Cardiac muscle cell (in vitro differentiated cells and primary cell): ENCODE measurements at places on chromosomes 16 and 17.

- DNase-seq, result no peak
- H3K36me3 ChIP-seq, result no peaks in the 10 kb centered on the region
- H3K27ac ChIP-seq, result no peak overlapping the region
- no peak overlapping the region for H3K4me3 ChIP-seq
Observed at GRCh38 chr17:68141050-68141449, 105.5 kb downstream of the KPNA2 start.

GRCh38 chr17:79892457-79893241 lies 53.4 kb upstream of the CBX4 start:
- H3K27ac ChIP-seq, result no peak overlapping the region
- no peaks in the 10 kb centered on the region for H3K36me3 ChIP-seq
- H3K4me1 ChIP-seq, result no peaks in the 10 kb centered on the region
- no peak overlapping the region for H3K4me3 ChIP-seq
- H3K27me3 ChIP-seq, result no peaks in the 10 kb centered on the region

GRCh38 chr16:89173174-89173921 lies 1.8 kb downstream of the CDH15 start:
- no peak for DNase-seq
- peaks cover 18% of the 10 kb centered on the region for H3K27me3 ChIP-seq
- H3K4me1 ChIP-seq, result peaks cover 10% of the 10 kb centered on the region
- no peak overlapping the region for H3K27ac ChIP-seq
- H3K4me3 ChIP-seq, result no peak overlapping the region

DNA sequence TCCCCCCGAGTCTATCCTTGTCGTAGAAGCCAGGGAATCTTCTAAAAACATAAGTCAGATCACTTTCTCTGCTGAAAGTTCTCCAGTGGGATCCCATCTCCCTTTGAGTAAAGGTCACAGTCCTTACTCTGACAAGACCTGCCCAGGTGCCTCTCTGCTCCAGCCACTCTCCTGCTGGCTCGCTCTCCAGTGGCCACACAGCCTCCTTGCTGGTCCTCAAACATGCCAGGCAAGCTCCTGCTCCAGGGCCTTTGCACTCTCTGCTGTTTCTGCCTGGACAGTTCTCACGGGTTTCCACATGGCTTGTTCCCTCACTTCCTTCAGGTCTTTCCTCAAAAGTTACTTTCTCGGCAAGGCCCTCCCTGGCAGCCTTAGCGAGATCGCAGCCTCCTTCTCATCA lies 3.4 kb downstream of the B9D1 start:
- H3K27ac ChIP-seq, result no peak overlapping the region
- no peaks in the 10 kb centered on the region for H3K36me3 ChIP-seq
- no peaks in the 10 kb centered on the region for H3K27me3 ChIP-seq
- no peak overlapping the region for H3K4me3 ChIP-seq
- no peaks in the 10 kb centered on the region for H3K4me1 ChIP-seq
- DNase-seq, result no peak

GRCh38 chr17:7403043-7403726 lies 712 bp downstream of the TMEM256 start:
- H3K36me3 ChIP-seq, result no peaks in the 10 kb centered on the region
- DNase-seq, result no peak
- peak overlapping the region; percentile 80 for H3K27ac ChIP-seq
- no peaks in the 10 kb centered on the region for H3K27me3 ChIP-seq

DNA sequence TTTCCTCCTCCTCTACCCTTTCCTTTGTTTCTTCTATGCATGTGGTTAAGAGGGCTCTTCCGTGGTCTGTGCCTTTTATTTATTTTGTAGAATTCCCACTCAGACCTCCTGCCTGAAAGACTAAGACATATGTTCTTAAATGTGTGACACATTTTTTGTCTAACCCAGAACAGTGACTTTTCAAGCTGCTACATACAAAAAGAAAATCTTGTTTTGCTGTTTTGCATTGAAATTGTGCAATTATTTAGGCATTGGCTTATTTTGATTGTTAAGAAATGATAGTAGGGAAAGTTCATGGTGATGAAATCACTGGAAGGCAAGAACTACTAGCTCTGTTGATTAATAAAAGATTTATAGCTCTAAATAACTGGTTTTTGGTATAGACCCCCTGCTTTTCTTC lies 76.8 kb downstream of the TUBD1 start:
- no peaks in the 10 kb centered on the region for H3K27me3 ChIP-seq
- peaks cover 6% of the 10 kb centered on the region for H3K4me1 ChIP-seq
- no peaks in the 10 kb centered on the region for H3K36me3 ChIP-seq
- no peak for DNase-seq
- no peak overlapping the region for H3K27ac ChIP-seq

DNA sequence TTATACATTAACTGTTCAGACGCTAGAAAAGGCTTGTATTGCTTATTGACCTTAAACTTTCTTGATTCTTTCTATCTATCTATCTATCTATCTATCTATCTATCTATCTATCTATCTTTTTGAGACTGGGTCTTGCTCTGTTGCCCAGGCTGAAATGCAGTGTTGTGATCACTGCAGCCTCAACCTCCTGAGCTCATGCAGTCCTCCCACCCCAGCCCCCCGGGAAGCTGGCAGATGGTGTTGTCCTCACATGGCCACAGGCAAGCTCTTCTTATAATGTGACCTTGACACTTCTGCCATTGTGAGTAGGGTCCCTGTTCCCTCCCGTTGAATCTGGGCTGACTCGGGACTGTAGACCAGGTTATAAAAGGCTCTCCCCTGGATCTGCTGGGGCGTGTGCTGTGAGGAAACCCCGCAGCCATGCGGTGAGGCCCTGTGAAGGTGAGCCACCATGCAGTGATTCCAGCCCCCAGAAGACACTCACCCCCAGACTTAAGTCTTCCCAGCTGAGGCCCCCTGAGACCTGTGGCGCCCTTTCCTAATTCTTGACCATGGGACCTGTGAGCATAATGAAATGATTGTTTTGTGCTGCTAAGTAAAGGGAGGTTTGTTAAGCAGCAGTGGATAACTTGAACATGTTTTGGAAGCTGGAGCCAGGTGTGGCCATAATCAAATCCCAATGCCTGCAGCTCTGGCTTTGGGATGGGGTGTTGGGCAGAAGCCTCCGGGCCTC lies 54.3 kb downstream of the RPTOR start:
- H3K36me3 ChIP-seq, result no peaks in the 10 kb centered on the region
- no peak for DNase-seq
- no peaks in the 10 kb centered on the region for H3K4me1 ChIP-seq
- no peak overlapping the region for H3K4me3 ChIP-seq
- no peak overlapping the region for H3K27ac ChIP-seq
- no peaks in the 10 kb centered on the region for H3K27me3 ChIP-seq

DNA sequence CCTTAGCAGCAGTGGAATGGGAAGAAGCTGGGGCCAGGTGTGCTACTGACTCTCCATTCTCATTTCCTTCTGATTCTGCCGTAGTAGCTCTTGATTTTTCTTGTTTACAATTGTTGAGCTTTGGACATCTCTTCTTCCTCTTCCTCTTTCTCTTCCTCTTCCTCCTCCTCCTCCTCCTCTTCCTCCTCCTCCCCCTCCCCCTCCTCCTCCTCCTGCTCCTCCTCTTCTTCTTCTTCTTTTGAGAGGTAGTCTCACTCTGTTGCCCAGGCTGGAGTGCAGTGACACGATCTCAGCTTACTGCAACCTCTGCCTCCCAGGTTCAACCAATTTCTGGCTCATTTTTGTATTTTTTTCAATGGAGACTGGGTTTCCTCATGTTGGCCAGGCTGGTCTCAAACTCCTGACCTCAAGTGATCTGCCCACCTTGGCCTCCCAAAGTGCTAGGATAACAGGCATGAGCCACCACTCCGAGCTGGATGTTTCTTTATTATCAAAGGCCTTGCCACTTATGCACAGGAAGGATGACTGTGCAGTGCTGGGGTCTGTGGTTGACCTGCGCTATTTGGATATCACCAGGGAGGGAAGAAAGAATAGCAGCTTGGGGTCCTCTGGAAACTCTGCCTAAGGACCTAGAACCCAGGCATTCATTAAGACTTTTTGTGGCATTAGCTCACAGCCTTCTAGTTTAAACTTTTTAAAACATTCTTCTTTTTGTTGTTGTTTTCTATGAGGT lies 127.8 kb upstream of the KCNJ16 start:
- no peak overlapping the region for H3K4me3 ChIP-seq
- DNase-seq, result no peak
- H3K27me3 ChIP-seq, result no peaks in the 10 kb centered on the region
- H3K36me3 ChIP-seq, result no peaks in the 10 kb centered on the region
- no peaks in the 10 kb centered on the region for H3K4me1 ChIP-seq

GRCh38 chr16:50464325-50465290 lies 83.6 kb upstream of the NKD1 start:
- H3K4me3 ChIP-seq, result no peak overlapping the region
- H3K36me3 ChIP-seq, result no peaks in the 10 kb centered on the region
- peaks cover 91% of the 10 kb centered on the region for H3K27me3 ChIP-seq
- DNase-seq, result no peak

DNA sequence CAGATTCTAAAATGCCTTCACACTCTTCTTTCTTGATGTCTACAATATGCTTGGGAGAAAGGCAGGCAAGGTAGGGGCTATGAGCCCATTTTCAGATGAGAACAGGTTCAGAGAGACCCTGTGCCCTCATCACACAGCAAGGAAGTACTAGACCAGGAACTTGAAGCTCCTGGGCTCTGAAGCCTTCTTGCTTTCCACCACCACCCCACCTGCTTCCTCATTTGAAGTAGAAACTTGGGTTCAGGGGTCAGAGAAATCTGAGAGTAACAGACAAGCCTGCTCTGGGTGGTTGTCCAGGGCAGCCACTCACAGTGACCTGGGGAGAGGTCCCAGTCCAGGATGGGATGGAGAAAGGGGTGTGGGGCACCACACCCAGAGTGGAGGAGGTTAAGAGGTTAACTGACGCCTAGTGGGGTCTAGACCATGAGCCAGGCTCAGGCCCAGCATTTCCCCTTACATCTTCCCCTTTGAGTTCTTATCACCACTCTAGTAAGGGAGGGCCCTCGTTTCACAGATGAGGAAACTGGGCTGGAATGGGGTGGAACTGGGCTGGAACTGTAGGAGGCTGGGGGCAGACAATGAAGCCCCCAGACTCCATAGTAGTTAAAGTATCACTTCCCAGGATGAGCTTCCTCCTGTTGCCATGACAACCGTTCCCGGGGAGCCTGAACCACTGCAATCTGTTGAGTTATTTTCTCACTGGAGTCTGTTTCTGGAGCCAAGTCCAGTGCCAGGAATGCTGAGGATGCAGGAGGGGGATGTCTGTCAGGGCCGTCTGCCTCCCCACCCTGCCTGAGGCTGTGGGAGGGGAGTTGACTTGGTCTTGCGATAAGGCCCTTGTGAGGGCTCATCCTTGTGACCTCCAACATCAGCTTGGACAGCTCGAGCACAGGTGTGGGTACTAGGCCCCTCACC lies 16.2 kb upstream of the PHF12 start:
- no peak overlapping the region for H3K4me3 ChIP-seq
- H3K27ac ChIP-seq, result no peak overlapping the region
- H3K4me1 ChIP-seq, result peaks cover 16% of the 10 kb centered on the region
- DNase-seq, result no peak
- no peaks in the 10 kb centered on the region for H3K36me3 ChIP-seq

DNA sequence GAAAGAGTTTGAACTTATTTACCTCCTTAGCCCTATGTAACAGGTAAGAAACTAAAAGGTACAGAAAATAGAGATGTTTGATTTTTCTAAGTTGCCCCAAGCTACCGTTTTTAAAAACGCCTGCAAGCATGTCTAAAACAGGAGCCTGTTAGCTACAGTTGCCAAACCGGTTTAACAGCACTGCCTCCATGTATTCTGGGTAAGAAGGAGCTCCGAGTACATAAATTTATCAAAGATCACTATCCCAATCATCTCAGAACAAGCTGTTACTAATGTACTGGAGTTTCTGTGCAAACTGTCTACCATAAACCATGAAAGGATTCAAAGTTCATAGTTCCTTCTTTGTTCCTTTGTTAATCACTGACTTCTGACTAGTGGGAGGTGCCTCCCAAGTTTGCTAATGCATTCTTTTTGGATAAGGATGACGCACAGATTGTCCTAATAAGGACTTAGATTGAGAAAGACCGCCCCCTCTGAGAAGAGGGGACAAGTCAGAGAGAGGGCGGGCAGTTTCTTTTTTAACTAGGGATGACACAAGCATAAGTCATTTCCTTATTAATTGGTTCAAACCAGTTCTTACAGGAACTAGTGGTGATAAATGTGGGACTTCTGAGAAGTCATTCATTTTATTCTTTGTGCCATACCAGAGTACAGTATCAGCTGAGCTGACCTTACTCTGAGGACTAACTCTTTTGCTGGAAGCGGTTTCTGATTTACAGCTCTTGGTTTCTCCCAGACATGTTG lies 55.3 kb downstream of the TUBD1 start:
- DNase-seq, result peak; percentile 100
- H3K4me1 ChIP-seq, result peaks cover 34% of the 10 kb centered on the region
- peak overlapping the region; percentile 52 for H3K4me3 ChIP-seq
- no peaks in the 10 kb centered on the region for H3K27me3 ChIP-seq
- H3K27ac ChIP-seq, result peak overlapping the region; percentile 100
- H3K36me3 ChIP-seq, result no peaks in the 10 kb centered on the region

- no peak for DNase-seq
- H3K4me3 ChIP-seq, result no peak overlapping the region
- no peak overlapping the region for H3K27ac ChIP-seq
- no peaks in the 10 kb centered on the region for H3K4me1 ChIP-seq
- H3K36me3 ChIP-seq, result no peaks in the 10 kb centered on the region
Observed at GRCh38 chr16:17246974-17247732, 223.6 kb downstream of the XYLT1 start.

GRCh38 chr17:77884967-77885641 lies 73.4 kb upstream of the TNRC6C start:
- peaks cover 8% of the 10 kb centered on the region for H3K4me1 ChIP-seq
- H3K27me3 ChIP-seq, result peaks cover 35% of the 10 kb centered on the region
- no peak overlapping the region for H3K27ac ChIP-seq
- no peak for DNase-seq
- H3K4me3 ChIP-seq, result no peak overlapping the region

DNA sequence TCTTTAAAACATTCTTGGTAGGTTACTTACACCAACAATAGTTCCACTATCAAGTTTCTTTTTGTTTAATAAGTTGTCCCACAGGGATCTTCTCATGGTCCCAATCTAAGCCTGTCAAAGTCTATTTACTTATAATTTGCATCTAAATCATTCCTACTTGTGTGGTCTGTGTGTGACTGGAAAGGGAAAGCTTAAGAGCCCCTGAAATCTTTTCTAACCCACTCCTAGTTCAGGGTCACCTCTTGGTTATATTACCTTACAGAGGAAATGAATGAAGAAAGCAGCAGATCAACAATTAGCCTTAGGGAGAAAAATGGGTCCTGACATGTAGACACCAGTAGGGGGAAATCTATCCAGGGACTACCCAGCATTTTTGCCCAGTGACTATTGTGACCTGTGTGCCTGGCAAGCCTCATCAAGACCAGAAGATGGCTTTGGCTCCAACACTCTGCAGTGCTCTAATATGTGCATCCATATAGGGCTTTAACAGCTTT lies 110.4 kb upstream of the HAS3 start:
- H3K27ac ChIP-seq, result no peak overlapping the region
- peak; percentile 51 for DNase-seq
- no peaks in the 10 kb centered on the region for H3K4me1 ChIP-seq

- H3K27me3 ChIP-seq, result no peaks in the 10 kb centered on the region
- H3K27ac ChIP-seq, result no peak overlapping the region
- H3K4me1 ChIP-seq, result no peaks in the 10 kb centered on the region
- no peak for DNase-seq
- no peak overlapping the region for H3K4me3 ChIP-seq
Observed at GRCh38 chr17:79355165-79355564, 255.7 kb downstream of the RBFOX3 start.
